ENCODE measurements at places on chromosomes 11 and 22.

DNA sequence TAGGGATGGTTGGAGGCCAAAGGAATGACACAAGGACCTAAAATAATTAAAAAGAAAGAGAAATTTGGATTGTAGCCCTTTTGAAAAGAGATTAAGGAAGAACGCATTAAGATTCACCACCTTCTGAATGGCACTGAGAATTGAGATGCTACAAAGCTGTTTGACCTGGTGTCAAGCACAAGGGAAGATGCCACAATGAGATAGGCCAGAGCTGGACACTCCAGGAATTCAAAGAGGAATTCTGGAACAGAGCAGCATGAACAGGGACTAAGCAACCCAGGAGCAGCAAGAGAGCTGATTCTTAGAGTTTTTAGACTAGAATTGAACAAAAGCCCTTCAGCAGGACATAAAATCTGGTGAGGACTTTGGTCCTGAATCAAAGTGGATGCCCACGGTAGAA is 11.6 kb upstream of the CECR2 start:
- DNase-seq, result no peak

DNA sequence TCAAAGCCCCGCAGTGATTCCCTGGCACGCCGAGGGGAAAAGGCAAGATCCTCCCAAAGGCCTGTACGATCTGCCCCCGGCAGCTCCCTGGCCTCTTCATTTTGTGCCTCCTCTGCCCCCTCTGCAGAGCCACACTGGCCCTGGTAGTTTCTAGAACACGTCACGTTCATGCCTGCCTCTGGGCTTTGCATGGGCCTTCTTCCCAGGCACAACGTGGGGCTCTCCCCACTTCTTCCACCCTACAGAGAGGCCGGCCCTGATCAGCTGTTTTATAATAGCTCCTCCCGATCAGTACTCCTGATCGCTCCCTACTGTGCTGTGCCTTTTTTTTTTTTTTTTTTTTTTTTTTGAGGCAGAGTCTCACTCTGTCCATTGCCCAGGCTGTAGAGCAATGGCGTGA is 78.4 kb downstream of the PTPRJ start:
- no peak for DNase-seq

DNA sequence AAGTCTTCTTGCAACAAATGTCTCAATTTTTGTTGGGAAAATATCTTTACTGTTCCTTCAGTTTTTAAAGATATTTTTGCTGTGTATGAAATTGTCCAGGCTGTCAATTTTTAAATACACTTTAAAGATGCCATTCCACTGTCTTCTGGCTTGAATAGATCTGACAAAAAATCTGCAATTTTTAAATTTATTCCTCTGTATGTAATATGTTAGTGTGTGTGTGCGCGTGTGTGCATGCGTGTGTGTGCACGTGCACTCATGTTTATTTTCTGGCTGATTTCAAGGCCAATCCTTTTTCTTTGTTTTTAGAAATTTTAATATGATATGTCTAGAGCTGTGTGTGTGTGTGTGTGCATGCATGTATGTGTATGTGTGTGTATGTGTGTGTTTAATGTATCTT is 263.2 kb upstream of the SESN3 start:
- no peak for DNase-seq

DNA sequence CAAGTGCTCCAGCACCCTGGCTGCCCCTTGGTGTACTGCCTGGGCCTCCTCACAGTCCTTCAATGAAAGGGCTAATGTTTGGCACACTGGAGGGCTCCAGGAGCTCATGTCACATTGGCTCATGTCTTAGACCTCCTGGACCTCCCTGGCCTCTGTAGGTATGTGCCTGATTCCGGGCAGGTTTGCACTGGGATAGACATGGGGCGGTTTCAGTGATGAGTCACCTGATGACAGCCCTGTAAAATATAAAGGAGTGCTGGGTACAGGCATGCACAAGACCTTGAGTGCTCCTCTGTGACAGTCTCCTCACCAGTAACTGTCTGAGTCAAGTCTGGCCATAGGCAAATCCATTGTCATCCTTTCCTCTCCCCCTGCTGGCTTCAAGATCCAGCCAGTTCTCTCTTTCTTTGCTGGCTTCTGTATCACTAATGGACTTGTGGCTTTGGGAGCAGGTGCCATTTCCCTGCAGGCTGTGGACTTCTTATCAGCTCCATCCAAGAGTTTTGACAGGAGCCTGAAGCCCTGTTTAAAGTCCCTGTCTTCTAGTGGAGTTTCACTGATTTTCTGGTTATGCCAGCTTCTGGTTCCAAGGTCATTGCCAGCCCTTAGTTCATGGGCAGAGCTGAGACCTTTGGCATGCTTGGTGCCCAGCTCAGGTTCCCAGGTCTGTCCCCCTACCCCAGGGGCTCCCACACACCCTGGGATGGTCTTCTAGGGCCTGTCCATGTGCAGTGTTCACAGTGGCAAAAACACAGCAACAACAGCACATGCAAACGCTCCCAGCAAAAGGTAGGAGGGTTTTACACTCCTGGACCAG is 22.7 kb upstream of the P2RY2 start:
- DNase-seq, result peak; percentile 61

GRCh38 chr11:70854201-70854600 is 398.2 kb downstream of the SHANK2 start:
- DNase-seq, result no peak

GRCh38 chr22:37675930-37676735 is 697 bp downstream of the LGALS1 start:
- peak; percentile 47 for DNase-seq

DNA sequence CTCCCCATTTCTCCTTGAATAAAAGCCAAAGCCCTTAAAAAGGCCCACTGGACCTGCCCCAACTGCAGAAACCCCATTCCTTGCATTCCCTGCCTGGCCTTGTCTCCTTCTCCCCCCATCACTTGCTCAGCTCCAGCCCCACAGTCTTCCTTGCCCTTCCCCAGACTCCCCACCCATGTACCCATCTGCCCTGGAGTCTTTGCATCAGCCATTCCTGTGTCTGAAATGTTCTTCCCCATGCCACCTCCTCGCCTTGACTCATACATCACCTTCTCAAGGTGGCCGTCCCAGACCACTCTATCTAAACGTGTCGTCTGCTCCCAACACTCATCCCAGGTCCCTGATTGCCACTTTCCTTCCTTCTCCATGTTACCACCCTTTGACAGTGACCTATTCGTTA is 77.4 kb upstream of the SHANK2 start:
- no peak for DNase-seq

- DNase-seq, result no peak
These were observed 121.8 kb upstream of the NTM start for GRCh38 chr11:131248588-131248987.

DNA sequence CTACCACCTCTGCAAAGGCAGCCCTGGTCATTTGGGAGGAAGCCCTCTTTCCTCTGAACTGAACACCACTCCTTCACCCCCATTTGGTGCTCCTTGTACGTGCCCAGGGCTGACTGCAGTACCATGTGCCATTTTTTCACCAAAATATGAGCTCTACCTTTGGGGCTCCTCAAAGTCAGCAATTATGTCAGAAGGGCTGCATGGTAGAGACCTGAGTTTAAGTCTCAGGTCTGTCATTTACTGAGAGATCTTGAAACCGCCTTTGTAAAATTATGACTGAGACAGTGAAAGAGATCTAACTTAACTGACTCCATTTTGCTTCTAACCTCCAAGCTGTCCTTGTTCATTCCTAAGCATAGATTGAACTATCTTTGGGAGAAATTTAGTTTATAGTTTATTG is 58.0 kb downstream of the THAP12 start:
- DNase-seq, result no peak

GRCh38 chr11:115504276-115505158 is at the start of gene CADM1:
Gene CADM1 (minus strand): TSS chr11:115504415.
- peak; percentile 89 for DNase-seq
